ENCODE measurements at places on chromosomes 12 and 14.

GRCh38 chr12:115661112-115661511, 616.4 kb downstream of the MED13L start:
- no peak for DNase-seq

DNA sequence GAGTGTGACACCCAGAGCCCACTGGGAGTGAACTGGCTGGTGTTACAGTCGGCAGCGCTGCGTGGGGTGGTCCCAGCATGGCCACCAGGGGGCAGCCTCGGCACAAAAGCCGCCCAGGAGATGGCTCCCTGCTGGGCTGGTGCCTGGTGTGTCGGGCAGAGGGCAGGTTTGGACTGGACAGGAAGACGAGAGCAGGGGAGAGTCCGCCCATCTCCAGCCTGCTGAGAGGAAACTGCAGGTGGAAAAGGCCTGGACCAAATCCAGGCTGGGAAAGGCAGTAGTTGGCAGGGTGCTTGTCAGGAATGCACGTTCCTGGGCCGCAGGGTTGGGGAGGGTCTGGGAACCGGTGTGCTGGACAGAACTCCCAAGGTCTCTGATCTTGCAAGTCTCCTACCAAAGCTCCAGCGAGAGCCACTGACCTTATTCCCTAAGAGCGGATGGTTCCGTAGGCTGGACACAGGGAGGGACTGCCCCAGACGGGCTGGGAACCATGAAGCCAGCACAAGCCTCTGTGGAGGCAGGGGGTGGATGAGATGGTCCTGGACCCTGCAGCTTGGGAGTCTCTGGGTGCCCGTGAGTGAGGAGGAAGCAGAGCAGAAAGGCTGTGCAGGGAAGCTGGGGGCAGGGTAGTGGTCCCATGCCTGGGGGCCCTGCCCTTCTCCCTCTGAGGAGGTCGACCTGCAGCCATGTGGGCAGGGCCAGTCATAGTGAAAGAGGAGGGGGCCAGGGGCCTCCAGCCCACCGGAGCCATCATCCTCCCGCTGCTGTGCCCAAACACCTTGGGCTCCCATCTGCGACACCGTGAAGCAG, 1.8 kb downstream of the AHNAK2 start:
- peak; percentile 71 for DNase-seq

GRCh38 chr12:170371-171225, 43.4 kb downstream of the SLC6A12 start:
- no peak for DNase-seq

DNA sequence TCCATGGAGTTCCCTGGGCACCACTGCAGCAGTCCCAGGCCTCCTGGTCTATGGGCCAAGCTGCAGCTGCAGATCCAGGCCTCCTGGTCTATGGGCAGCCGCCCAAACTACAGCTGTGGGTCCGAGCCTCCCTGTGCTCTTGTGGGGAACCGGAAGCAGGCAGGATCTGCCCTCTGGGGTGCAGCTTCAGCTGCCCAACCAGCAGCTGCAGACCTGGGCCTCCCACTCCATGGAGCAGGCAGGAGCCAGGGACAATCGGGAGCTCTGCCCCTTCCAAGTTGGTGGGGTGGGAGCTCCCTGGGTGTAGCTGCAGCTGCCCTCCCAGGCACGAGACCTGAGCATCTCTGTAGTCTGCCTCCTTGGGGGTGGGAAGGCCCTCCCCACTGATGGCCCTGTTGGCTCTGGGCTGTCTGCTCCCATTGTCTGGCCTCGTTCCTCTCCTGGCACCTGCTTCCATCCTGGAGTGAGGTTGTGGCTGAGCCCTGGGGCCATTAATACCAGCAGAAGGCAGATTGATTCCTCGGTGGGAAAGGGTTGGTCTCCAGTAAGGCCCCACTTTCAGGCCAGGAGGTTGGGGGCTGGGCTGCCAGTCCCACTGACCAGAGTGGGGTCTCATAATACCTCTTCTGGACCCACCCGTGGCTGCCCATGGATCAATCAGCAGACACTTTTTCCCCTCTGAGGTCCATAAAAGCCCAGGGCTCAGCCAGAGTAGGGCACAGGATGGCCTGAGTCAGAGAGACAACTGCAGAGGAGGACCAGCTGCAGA, 142.1 kb downstream of the GPR65 start:
- no peak for DNase-seq

DNA sequence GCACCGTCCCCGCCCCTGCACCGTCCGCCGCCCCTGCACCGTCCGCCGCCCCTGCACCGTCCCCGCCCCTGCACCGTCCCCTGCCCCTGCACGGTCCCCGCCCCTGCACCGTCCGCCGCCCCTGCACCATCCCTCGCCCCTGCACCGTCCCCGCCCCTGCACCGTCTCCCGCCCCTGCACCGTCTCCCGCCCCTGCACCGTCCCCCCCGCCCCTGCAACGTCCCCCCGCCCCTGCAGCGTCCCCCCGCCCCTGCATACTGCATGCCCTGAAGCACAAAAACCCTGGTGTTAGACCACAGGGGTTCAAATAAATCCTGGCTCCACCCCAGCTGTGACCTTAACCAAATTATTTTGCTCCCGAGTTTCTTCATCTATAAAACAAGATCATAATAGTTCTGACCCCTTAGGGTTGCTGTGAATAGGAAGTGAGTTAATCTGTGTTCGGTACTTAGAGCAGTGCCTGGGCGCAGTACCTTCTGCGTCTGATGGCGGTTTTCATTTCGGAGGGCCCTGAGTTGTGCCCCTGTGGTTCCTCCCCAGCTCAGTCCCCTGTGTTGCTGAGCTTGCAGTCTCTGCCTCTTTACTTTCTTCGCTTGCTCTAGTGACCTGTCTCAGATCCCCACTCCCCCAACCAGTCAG, 38.1 kb downstream of the ESRRB start:
- DNase-seq: no peak

- DNase-seq: peak; percentile 58
These were observed 62.1 kb downstream of the TNFAIP2 start for GRCh38 chr14:103185051-103186029.

DNA sequence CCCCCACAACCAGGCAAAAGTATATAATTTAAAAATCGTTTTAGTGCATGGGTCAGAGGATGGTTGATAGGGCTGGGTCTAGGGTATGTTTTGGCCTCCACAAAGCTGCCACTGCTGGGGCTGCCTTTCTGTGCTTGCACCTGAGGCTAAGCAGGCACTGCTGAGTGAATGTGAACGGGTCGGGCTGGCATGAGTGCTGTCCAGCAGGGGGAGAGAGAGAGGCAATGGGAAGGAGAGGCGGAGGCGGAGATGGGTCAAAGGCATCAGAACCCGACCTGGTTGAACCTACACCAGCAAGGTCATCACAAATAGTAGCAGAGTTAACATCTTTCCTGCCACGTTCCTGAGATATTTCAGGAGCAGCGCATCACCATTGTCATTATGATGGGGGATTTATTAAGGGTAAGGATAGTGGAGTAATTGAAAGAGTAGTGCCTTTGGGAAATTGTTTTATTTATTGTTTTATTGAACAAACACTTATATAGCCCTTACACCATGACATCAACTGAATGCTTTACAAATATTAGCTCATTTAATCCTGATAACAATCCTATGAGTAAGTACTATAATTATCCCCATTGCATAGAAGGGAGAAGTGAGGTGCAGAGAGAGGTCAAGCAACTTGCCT, 5.8 kb upstream of the NRXN3 start:
- no peak for DNase-seq
